ENCODE measurements at places on chromosomes 7 and 10.

- no peak for DNase-seq
Measured at GRCh38 chr7:133678137-133678814, 425.4 kb downstream of the EXOC4 start.

- no peak for DNase-seq
Measured at GRCh38 chr10:84715911-84716310, 387.5 kb downstream of the CCSER2 start.

GRCh38 chr7:103809229-103809994 lies 180.0 kb downstream of the RELN start:
- DNase-seq = no peak

DNA sequence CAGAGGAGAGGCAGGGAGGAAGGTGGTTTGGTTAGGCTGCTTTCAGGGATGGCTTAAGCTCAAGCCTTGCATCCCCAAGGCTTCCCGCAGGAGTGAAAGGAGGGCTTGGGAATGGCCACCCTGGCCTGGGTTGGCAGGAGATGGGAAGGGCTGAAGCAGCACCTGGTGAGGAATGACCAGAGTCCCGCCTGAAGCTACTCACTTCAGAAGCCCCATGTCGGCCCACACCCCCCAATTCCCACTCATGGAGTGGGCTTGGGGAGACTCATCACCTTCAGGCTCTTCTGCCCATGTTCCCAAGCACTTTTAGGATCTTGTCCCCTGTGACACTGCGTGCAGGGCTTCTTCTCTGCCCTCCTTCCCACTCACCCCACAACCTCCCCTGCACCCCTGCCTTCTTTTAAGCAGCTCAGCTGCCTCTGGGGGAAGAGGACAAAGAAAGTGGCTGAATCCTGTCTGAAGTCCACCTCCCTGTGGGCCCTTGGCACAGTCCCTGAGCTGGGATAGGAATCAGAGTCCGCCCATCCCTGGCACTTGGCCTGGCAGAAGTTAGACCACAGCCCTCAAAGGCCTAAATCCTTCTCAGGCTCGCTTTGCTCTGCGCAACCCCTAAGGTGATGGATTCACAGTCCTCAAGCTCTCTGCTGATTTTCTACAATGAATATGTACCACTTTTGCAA lies 16.5 kb downstream of the RGR start:
- no peak for DNase-seq

DNA sequence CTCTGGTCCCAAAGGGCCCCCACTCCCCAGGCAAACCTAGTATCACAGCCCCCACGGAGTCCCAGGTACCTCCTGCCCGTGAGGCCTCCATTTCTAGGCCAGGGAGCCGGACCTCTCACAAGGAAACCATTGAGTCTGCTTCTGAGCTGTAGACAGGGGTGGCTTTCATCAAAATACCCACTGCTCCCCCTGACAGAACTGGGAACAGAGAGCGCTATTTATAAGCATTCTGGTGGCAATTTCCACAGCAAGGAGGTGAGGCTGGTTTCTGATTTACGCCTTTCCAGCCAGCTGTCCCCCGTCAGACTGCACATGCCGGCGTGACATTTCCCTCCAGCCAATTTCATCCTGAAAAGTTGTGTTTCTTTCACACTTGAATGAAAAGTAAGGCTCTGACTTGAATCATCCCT lies 407.5 kb upstream of the PRKCQ start:
- no peak for DNase-seq

GRCh38 chr10:132418527-132419416 lies 21.8 kb downstream of the PWWP2B start:
- no peak for DNase-seq

GRCh38 chr10:70809011-70809611 lies 6.6 kb upstream of the SGPL1 start:
- no peak for DNase-seq

DNA sequence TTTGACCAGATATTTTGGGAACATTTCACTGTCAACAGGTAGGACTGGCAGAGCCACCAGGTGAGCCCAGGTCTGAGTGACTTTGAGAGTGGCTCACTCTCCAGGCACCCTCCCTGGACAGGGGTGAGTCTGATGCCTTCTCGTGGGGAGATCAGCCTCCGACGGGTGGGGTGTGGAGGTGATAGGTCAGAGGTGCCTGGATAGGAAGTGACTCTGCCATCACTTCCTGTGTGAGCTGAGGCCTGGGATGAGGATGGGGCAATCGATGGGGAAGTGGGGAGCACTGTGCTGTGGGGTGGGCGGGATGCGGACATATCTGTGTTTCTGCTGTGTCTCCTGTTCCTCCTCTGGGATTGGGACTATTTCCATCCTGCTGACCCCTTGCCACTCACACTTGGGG lies 34.6 kb downstream of the IFT22 start:
- no peak for DNase-seq

- no peak for DNase-seq
Measured at GRCh38 chr7:5421714-5422395, 1.8 kb downstream of the TNRC18 start.

DNA sequence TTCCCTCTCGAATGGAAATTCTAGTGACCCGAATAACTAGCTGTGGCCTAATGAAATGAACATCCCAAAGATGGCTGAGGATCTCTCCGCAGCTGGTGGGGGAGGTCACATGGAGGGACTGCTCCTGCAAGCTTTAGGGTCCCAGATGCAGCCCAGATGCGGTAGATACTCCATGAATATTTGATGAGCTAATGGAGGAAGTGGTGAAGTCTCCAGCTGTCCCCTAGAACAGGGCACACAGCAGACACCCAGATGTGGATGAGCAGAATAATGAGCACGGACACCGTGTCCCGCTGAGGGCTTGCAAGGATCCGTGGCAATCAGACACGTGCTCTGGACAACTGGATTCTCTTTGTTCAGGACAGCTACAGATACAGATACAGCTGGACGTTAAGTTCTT lies 59.2 kb downstream of the DENND2A start:
- no peak for DNase-seq

- DNase-seq = no peak
Measured at GRCh38 chr10:132460691-132461090, 63.7 kb downstream of the PWWP2B start.

DNA sequence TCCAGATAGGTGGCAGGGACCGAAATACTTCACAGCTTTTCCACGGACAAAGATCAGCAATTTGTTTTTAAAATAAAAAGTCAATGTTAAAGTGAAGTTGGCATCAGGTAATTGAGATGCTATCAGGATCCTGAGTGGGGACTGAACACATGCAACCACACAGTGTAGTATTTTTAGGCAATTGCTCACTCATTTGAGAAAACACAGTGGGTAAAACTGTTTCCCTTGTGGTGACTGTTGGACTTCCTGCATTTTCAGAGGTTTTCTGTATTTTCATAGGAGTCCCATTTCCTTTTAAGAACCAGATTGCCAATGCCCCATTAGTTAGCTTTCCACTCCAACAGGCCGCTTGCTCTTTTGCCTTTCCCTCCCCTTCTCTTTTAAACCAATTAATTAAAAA lies 159.5 kb upstream of the ZNF32 start:
- no peak for DNase-seq

DNA sequence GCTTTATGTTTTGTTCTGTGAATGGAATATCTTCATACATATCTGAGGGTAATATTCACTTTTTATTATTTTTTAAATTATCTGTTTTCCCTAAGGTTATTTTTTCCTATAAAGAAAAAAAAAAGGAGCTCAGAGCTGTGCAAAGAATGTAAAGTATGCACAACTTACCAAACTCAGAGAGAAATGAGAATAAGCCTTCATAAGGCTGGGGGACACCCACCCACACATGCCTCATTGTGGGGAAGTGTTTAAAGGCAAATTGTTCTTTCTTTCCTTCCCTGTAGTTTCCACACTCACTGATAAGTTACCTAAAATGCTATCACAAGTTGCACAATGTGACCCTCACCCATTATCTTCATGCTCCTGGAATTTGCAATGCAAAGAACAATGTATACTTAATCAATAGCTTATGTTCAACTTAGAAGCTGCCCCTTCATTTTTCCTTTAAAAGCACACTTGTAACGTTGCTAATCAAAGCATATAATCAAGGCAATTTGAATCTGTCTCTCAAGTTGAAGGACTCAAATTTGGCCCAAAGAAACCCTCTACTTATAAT lies 108.1 kb downstream of the GNAT3 start:
- DNase-seq = no peak

DNA sequence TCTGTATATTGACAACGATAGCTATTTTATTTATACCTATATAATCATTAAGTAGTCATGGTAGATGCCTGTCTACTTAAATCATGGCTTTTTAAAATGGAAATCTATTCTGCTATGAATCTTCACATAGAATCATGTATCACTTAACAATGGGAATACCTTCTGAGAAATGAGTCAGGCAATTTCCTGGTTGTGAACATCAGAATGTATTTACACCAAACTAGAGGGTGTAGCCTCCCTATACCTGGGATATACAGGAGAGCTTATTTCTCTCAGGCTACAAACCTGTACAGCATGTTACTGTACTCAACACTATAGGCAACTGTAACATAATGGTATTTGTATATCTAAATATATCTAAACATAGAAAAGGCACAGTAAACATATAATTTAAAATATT lies 502.3 kb downstream of the ZWINT start:
- no peak for DNase-seq

- no peak for DNase-seq
Measured at GRCh38 chr10:77361831-77362230, 275.8 kb downstream of the KCNMA1 start.

GRCh38 chr7:84611391-84611790 lies 416.8 kb upstream of the SEMA3A start:
- DNase-seq = no peak

GRCh38 chr10:102633287-102633686 lies 11.0 kb upstream of the TRIM8 start:
- DNase-seq = no peak

DNA sequence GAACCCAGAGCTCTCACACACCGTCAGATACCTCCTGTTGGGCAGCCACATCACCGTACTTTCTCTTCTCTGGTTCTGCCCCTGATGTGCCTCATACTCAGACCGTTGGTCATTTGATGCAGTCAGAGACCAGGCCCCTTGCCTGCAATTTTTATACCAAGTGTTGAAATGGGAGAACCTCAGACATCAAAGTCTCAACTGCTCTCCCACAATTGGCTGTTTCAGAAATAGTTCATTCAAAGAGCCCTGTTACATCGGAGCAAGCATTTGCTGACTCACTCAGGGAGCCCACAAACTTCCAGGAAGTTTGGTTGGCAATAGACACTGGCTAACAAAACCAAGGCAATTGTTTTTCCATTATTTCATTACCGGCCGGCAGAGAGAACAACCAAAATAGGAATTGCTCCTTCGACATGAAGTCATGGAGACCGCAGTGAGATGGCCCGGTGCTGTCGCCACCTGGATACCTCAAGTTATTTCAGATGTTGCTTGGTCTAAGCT lies 33.5 kb upstream of the ADAM12 start:
- DNase-seq = no peak

- no peak for DNase-seq
Measured at GRCh38 chr10:4008676-4009382, 223.8 kb upstream of the KLF6 start.

DNA sequence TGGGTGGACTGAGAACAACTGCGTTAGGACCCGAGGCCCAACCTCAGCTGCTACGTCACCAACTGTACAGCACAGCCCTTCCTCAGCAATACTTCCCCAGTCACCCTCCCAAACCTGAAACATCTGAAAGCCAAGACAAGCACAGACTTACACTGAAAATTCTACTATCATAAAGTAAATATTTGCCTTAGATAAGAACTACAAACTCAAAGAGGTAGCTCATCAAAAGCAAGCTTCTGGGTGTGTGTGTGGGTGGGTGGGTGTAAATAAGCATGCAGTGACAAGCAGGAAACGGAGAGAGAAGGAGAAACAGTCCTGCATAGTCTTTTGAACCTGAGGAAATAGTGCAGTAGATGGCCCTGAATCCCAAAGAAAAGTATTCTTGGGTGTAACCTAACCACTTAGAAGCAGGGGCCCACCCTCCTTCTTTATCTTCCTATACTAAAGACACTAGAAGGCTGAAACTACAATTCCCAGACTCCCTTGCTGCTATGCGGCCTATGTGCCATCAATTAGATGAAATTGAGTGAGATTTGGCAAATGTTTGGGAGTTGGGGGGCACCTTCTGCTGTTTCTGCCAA lies 18.7 kb downstream of the SLC25A13 start:
- DNase-seq = no peak

DNA sequence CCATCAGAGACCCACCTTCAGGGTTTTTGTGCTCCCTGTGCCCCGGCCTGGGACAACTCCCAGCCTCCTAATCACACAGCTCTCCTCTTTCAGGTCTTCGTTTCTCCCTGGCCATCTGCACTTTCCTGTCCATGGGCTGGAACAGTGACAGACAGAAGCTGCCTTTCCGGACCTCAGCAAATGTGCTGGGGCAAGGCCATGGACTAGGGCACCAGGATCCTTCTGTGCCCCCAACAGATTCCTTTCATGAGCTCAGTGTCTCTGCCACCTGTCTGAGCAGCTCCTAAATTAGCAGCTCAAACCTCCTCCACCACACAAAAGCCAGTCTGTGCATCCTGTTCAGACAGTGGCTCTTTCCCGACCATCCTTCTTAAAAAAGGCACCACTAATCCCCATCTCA lies 41.9 kb upstream of the FRMD4A start:
- no peak for DNase-seq

GRCh38 chr10:44511166-44511565 lies 126.3 kb upstream of the CXCL12 start:
- DNase-seq = no peak

GRCh38 chr10:20033476-20033875 lies 217.2 kb downstream of the PLXDC2 start:
- DNase-seq = no peak

DNA sequence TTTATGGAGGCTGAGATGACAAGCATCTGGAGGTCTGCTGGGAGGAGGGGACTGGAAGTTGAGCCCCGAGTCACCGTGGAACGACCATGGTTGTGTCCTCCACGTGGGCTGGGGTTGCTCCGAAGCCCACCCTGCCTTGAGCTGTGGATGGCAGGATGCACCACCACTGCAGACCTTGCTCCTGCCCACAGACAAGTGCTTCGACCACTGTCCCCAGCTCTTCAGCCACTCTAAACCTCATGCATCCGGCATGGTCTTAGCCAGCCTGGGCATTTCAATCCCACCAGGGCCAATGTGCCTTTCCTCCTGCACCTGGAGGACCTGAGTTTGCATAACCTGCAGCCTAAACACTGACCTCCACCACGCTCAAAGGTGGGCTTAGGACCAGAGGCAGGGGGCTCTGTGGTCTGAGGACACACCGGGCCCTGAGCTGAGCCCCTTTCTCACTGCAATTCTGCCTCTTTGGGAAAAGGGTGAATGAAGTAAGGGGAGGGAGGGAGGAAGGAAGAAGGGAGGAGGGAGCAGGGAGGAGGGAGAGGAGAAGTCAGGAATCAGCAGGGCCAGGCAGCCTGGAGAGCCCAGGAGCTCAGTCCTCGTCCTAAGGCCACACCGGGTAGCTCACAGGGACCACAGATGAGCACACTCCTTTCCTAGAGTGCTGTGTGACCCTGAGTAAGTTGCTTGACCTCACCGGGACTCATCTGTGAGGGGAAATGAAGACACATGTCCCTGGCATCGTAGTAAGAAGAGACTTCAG lies 44.8 kb upstream of the DNAAF5 start:
- no peak for DNase-seq

GRCh38 chr7:120992272-120992964 lies 3.9 kb downstream of the CPED1 start:
- DNase-seq = no peak

- no peak for DNase-seq
Measured at GRCh38 chr10:576130-576465, 113.4 kb downstream of the DIP2C start.

GRCh38 chr7:112986256-112987031 lies 100.2 kb downstream of the GPR85 start:
- no peak for DNase-seq

GRCh38 chr7:108002726-108003598 lies at the start of gene LAMB1:
Gene LAMB1 (minus strand): TSS chr7:108003161. CDS start chr7:108002885, 276 bp downstream.
- no peak for DNase-seq

- no peak for DNase-seq
Measured at GRCh38 chr7:42236976-42237810, at the start of gene GLI3. Gene GLI3 (minus strand): TSS chr7:42237209. CDS start chr7:42223253, 13,956 bp downstream.

Data from stimulated activated CD4-positive, alpha-beta T cell treated with anti-CD3 and anti-CD28 coated beads, Interleukin-1b, Interleukin-23, amount 100 ng/mL, for 1 hour (primary cell).